ENCODE measurements at places on chromosomes 5 and 9.
A peak's percentile ranks its signal among the peaks of the same experiment; 100 is the strongest.

DNA sequence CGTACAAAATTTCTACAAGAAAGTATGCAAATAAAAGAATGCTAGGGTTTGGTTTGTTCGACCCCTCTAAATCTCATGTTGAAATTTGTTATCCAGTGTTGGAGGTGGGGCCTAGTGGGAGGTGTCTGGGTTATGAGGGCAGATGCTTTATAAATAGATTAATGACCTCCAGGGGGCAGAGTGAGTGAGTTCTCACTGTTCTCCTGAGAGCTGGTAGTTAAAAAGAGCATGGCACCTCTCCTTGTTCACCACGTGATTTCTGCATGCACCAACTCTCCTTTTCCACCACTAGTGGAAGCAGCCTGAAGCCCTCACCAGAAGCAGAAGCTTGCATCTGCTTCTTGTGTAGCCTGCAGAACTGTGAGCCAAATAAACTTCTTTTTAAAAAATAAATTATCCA lies 50.4 kb upstream of the FAM170A start:
- H3K27ac ChIP-seq, result no peak overlapping the region
- H3K4me3 ChIP-seq, result no peak overlapping the region

GRCh38 chr9:19156805-19157204 lies 29.5 kb upstream of the PLIN2 start:
- no peaks in the 10 kb centered on the region for H3K36me3 ChIP-seq
- H3K4me3 ChIP-seq, result no peak overlapping the region
- peaks cover 46% of the 10 kb centered on the region for H3K4me1 ChIP-seq
- DNase-seq, result no peak
- no peak overlapping the region for H3K27ac ChIP-seq

GRCh38 chr5:124274949-124275348 lies 471.5 kb downstream of the ZNF608 start:
- no peaks in the 10 kb centered on the region for H3K27me3 ChIP-seq
- H3K36me3 ChIP-seq, result no peaks in the 10 kb centered on the region

DNA sequence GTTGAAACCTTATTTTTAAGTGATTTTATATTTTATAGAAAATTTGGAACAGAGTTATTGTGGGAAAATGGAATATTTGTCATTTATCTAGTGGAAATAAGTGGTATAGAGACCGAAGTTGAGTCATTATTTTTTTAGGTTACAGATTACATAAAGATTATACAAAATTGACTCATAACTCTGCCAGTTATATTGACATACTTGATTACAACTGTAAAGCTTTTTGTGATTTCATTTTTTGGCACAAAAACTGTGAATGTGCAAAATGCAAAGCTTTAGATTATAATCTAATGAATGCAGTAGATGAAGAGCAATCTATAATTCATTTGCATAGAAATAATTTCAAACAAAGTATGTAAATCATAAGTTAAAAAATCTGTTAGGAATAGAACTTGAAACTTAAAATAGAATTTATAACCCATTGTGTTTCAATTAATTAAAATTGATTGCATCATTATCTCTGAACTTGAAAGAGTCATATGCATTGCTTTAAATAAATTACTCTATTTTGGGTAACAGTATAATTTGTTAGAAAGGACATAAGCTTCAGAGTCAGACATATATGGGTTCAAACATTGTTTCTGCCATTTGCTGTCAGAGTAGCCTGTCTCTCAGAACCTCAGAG lies 280.4 kb downstream of the FER start:
- peaks cover 8% of the 10 kb centered on the region for H3K36me3 ChIP-seq
- no peak overlapping the region for H3K4me3 ChIP-seq
- H3K27ac ChIP-seq, result no peak overlapping the region
- no peak for DNase-seq
- no peaks in the 10 kb centered on the region for H3K4me1 ChIP-seq

DNA sequence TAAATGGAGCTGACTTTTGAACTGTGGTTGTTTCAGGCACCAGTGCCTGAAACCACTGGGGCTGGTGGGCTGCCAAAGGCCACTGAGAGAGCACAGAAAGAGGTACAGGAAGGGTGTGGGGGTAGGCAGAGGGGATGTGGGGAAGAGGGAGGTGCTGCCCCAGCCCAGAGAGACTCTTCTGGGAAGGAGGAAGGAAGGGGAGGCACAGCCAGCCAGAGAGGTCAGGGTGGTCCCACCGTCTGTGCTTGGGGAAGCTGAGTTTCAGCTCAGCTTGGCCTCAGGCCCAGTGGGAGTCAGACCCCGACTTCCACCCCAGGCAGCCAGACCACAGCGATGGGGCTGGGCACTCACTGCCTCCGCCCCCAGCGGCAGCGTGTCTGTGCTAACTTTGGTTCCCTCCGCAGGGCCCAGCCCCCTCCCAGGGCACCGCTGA lies 8.6 kb upstream of the PHYKPL start:
- no peaks in the 10 kb centered on the region for H3K36me3 ChIP-seq
- H3K4me1 ChIP-seq, result peaks cover 41% of the 10 kb centered on the region
- H3K27ac ChIP-seq, result peak overlapping the region; percentile 83
- H3K4me3 ChIP-seq, result peak overlapping the region; percentile 60
- no peaks in the 10 kb centered on the region for H3K27me3 ChIP-seq
- no peak for DNase-seq

- peak overlapping the region; percentile 98 for H3K27ac ChIP-seq
- peaks cover 30% of the 10 kb centered on the region for H3K36me3 ChIP-seq
- peak overlapping the region; percentile 92 for H3K4me3 ChIP-seq
- no peaks in the 10 kb centered on the region for H3K27me3 ChIP-seq
- peak; percentile 34 for DNase-seq
- H3K4me1 ChIP-seq, result peaks cover 46% of the 10 kb centered on the region
Measured at GRCh38 chr5:172007175-172008110, 1.0 kb upstream of the FBXW11 start.

- H3K4me3 ChIP-seq, result peak overlapping the region; percentile 87
- peaks cover 44% of the 10 kb centered on the region for H3K4me1 ChIP-seq
- H3K27ac ChIP-seq, result peak overlapping the region; percentile 92
- peaks cover 58% of the 10 kb centered on the region for H3K36me3 ChIP-seq
- no peaks in the 10 kb centered on the region for H3K27me3 ChIP-seq
Measured at GRCh38 chr9:137087409-137087925, 682 bp downstream of the MAN1B1 start.

DNA sequence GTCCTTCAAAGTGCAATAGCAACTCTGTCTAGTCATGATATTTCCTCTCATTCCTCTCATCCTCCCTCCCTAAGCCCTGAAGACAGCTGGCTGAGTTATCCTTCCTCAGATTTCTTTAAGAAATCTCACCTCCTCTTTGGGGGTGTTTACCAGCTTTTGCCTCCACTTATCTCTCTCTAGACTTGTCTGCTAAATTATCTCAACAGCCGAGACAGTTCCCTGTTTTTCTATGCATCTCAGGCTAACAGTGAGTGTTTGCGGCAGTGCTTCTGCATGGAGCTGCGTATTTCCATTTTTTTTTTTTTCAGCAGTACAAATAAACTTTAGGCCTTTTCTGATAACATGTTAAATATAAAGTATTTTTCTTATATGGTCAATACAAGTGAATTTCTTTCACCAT lies 20.9 kb downstream of the KCTD16 start:
- no peaks in the 10 kb centered on the region for H3K36me3 ChIP-seq
- peaks cover 38% of the 10 kb centered on the region for H3K4me1 ChIP-seq
- DNase-seq, result no peak
- H3K27me3 ChIP-seq, result no peaks in the 10 kb centered on the region
- H3K27ac ChIP-seq, result no peak overlapping the region
- no peak overlapping the region for H3K4me3 ChIP-seq

DNA sequence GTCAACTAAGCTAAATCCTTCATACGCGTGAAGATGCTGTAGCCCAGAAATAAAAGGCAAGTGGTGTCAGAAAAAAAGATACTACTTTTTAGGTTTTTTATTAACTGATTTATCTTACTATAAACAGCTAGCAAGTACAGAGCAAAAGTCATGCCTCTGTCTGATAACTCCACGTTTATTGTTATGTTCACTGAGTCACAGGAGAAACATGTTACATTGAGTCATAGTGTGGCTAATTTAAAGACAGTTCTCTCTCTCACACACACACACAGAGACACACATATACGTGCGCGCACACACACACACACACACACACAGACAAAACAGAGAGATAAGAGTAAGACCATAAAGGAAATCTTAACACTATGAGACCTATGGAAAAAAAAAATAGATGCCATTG lies 770.0 kb upstream of the CDH10 start:
- H3K27ac ChIP-seq, result no peak overlapping the region
- no peaks in the 10 kb centered on the region for H3K36me3 ChIP-seq
- DNase-seq, result no peak
- H3K4me3 ChIP-seq, result no peak overlapping the region
- no peaks in the 10 kb centered on the region for H3K27me3 ChIP-seq
- no peaks in the 10 kb centered on the region for H3K4me1 ChIP-seq

DNA sequence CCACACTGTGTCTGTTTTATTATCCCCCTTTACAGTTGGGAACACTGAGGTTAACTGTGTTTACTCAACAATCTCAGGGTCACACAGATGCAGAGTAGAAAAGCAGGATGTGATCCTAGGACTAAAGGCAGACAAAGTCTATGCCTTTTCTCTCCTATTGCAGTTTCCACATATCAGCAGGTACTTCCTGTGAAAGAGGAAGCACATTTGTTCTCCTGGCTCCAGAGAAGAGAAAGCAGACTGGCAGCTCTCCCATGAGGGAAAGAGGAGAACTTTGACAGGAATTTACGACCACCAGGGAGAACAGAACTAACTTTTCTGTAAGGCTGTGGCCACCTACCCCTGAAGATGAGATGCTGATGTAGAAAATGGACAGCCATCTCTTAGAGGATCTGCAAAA lies 84.2 kb upstream of the TNC start:
- no peak overlapping the region for H3K27ac ChIP-seq
- no peak overlapping the region for H3K4me3 ChIP-seq
- no peaks in the 10 kb centered on the region for H3K36me3 ChIP-seq
- H3K4me1 ChIP-seq, result peaks cover 22% of the 10 kb centered on the region

DNA sequence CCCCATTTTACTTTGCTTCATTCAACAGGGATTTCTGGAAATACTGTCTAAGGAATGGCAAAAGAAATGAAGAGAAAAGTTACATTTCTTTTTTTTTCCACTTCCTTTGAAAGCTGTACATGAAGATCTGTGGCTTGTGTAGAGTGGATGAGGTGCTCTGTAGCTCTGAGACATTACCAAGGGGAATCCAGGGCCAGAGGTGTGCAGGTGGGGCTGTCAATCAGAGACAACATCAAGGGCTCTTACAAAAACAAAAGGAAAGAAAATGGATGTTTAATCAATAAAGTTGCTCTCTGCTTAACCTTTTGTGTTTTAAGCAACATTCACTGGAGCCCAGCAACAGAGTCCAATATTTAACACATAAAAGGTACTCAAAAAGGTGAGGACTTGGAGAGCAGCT lies 391.1 kb downstream of the TMEM38B start:
- H3K27me3 ChIP-seq, result no peaks in the 10 kb centered on the region
- H3K27ac ChIP-seq, result no peak overlapping the region
- no peak overlapping the region for H3K4me3 ChIP-seq
- no peaks in the 10 kb centered on the region for H3K36me3 ChIP-seq

- H3K4me3 ChIP-seq, result no peak overlapping the region
- H3K27ac ChIP-seq, result no peak overlapping the region
- H3K36me3 ChIP-seq, result no peaks in the 10 kb centered on the region
- H3K4me1 ChIP-seq, result no peaks in the 10 kb centered on the region
- no peak for DNase-seq
- H3K27me3 ChIP-seq, result no peaks in the 10 kb centered on the region
Measured at GRCh38 chr5:62661126-62661525, 82.5 kb downstream of the LRRC70 start.

- H3K27me3 ChIP-seq, result peaks cover 9% of the 10 kb centered on the region
- DNase-seq, result no peak
- no peak overlapping the region for H3K4me3 ChIP-seq
- H3K4me1 ChIP-seq, result no peaks in the 10 kb centered on the region
- H3K36me3 ChIP-seq, result no peaks in the 10 kb centered on the region
- H3K27ac ChIP-seq, result no peak overlapping the region
Measured at GRCh38 chr5:40983781-40984180, 74.5 kb downstream of the C7 start.

DNA sequence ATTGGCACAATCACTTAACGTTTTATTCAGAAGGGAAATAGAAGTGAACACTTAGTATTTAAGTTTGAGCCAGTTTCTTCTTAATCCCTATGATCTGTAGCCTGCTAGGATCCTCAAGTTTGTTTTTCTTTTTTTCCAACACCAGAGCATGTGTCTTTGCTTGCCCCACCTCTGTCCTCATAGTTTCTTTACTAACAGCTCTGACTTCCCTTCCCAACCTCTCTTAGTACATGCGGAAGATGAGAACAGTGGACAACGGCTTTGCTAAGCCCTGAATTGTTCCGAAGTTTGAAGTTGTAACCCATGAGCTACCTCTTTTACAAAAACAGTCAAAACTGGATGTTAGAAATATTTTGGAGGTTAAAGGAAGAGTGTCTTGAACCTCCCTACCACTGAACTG lies 61.7 kb upstream of the TAF11L2 start:
- no peak for DNase-seq
- H3K27me3 ChIP-seq, result no peaks in the 10 kb centered on the region
- H3K36me3 ChIP-seq, result no peaks in the 10 kb centered on the region
- H3K4me3 ChIP-seq, result no peak overlapping the region

GRCh38 chr9:112831281-112831851 lies 59.3 kb downstream of the SLC46A2 start:
- H3K4me1 ChIP-seq, result peaks cover 8% of the 10 kb centered on the region
- H3K36me3 ChIP-seq, result peaks cover 17% of the 10 kb centered on the region
- no peak overlapping the region for H3K4me3 ChIP-seq
- DNase-seq, result no peak

- no peak overlapping the region for H3K27ac ChIP-seq
- H3K4me3 ChIP-seq, result no peak overlapping the region
- no peaks in the 10 kb centered on the region for H3K27me3 ChIP-seq
- no peaks in the 10 kb centered on the region for H3K4me1 ChIP-seq
- no peak for DNase-seq
- no peaks in the 10 kb centered on the region for H3K36me3 ChIP-seq
Measured at GRCh38 chr5:128403333-128403732, 134.7 kb downstream of the FBN2 start.

- peak overlapping the region; percentile 8 for H3K4me3 ChIP-seq
- no peak for DNase-seq
- H3K36me3 ChIP-seq, result peaks cover 32% of the 10 kb centered on the region
- peak overlapping the region; percentile 88 for H3K27ac ChIP-seq
Measured at GRCh38 chr9:133142684-133143622, 20.8 kb downstream of the GBGT1 start.

DNA sequence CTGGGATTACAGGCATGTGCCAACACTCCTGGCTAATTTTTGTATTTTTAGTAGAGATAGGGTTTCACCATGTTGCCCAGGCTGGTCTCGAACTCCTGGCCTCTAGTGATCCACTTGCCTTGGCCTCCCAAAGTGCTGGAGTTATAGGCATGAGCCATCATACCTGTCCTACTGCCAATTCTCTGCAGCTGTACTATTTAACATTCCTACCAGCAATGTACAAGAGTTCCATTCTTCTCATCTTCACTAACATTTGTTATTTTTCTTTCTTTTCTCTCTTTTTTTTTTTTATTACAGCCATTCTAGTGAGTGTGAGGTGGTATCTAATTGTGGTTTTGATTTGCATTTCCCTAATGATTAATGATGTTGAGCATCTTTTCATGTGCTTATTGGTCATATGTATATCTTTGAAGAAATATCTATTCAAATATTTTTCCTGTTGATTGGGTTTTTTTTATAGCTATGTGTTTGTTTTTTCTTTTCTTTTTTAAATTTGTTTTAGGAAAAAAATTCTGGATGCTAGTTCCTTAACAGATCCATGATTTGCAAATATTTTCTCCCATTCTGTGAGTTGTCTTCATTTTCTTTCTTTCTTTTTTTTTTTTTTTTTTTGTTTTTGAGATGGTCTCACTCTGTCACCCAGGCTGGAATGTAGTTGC lies 17.4 kb downstream of the ANKHD1 start:
- H3K4me3 ChIP-seq, result no peak overlapping the region
- H3K27me3 ChIP-seq, result no peaks in the 10 kb centered on the region
- H3K36me3 ChIP-seq, result peaks cover 51% of the 10 kb centered on the region
- H3K27ac ChIP-seq, result no peak overlapping the region
- DNase-seq, result no peak
- peaks cover 65% of the 10 kb centered on the region for H3K4me1 ChIP-seq

- H3K4me3 ChIP-seq, result no peak overlapping the region
- DNase-seq, result no peak
- no peaks in the 10 kb centered on the region for H3K36me3 ChIP-seq
- H3K4me1 ChIP-seq, result peaks cover 5% of the 10 kb centered on the region
Measured at GRCh38 chr9:38682713-38683112, 37.2 kb downstream of the FAM240B start.

Data from activated T-cell treated with anti-CD3 and anti-CD28 coated beads, Interleukin-2, amount 50 U/mL, for 24 hours (primary cell).